ENCODE measurements at places on chromosomes 6 and 20.
A peak's percentile ranks its signal among the peaks of the same experiment; 100 is the strongest.

- no peak for DNase-seq
Measured at GRCh38 chr6:145816392-145816791, 1.8 kb upstream of the FBXO30 start.

DNA sequence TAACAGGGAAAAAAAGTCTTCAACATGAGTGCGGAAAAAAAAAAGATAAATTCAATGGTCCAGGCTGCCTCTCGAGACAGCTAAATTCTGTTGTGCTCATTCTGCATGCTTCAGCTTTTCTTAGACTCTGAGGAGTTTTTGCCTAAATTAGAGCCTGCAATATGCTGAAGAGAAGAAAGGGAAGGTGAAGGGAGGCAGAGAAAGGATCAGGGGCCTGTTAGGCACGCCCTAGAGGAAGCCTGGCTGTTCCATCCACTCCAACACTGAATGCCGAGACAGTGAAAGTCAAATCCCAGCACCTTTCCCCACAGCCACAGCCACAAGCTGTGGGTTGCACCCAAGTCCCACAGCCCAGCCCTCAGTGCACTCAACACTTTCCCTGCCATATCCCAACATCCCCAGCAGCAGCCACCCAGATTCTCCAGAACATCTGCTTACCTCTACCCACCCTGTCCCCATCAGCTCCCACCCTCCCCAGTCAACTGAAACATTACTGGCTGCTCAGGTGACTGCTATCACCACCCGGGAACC is 37.3 kb downstream of the PREX1 start:
- no peak for DNase-seq

DNA sequence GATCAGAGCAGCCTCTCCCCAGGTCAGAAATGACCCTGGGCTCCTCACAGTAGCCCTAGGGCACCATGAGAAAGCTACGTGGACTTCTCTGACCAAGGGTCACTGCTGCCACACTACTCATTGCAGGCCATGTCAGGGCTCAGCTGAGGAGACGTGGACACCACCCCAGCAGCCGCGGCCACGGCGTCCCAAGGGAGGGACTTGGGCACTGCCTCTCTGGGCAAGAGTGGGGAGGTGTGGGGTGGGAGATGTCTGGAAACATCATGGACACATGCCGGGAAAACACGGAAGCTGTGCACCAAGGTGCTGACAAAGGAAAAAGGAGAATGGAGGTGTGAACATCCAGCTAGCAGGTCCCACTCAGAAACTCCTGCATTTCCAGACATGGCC is 9.0 kb downstream of the GMEB2 start:
- DNase-seq: no peak

DNA sequence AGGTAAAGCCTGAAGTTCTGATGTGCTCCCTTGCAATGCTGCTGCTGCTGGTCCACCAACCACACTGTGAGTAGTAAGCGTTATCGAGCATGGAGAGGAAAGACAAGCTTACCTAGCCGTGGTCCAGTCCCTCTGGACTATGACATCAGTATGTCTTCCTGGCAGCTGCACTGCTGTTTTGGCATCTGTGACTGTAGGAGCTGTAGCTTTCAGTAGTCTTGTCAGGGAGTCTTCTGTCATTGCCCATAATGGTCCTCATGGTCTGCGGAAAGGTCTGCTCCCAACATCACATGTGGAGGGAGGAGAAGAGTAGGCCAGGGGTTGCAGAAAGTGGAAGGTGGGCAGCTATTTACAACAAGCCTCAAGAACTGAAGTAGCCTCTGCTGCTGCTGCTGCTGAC is 26.8 kb upstream of the TMEM217 start:
- no peak for DNase-seq

DNA sequence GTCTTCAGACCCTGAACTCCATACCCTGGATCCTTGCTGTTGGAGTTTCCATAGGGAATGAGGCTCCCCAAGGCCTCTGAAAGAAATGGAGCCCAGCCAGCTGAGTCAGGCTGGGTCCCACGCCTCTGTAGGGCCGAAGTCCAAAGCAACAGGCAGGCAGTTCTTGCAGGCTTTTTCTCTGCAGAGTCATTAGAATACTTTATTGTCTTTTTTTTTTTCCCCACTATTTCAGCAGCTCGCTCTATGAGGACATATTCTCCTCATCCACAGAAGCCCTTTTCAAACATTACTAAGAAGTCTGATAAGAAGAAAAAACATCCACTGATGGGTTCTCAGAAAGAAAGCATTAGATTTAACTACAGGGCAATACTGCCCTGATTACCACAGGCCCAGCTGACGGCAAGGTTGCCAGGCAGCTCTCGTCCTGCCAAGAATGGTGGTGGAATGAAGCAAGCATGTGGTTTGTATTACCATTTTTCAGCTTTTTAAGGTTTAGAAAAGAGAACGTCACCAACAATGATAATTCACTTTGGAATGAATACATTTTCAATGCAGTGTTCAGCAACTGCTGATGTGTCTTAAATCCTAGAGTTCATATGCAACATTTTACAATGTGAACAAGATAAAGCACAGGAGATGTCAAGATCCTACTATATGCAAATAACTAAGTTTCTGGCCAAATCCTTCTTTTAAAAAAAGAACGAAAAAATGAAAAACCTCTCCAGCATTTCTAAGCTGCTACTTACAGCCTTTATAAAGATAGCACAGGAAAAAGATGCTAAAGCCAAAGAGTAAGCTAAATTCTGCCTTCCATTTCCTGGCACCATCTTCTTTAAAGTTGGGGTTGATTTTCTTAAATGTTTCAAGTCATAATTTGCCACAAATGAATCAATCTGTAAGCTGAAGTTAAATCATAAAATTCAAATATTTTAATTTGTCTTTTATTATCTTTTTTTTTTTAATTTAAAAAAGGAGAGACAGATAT is 223.6 kb upstream of the CITED2 start:
- peak; percentile 95 for DNase-seq

DNA sequence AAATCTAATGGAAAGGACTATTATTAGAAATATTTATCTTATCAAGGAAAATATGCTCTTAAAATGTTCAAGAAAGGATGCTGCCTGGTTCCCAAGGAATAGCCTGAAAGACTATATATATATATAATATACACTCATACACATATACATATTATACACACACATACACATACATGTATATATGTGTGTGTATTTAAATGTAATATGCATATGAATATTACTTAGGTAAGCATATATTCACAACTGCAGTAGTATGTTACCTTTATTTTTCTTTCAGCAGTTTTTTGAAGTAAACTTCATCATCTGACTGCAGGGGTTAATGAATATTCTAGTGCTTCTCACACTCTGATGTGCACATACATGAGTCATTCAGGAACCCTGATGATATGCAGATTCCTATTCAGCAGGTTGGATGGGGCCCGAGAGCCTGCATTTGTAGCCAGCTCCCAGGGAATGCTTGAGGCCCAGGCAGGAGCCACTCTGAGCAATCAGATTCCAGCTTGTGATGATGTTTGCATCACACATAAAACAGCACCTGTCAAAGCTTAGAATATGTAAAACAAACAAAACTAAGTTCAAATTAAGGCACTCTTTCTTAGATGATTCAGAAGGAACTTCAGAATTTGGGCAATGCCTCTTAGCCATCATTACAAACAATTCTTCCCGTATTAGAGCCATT is 16.1 kb downstream of the MYLK4 start:
- no peak for DNase-seq

DNA sequence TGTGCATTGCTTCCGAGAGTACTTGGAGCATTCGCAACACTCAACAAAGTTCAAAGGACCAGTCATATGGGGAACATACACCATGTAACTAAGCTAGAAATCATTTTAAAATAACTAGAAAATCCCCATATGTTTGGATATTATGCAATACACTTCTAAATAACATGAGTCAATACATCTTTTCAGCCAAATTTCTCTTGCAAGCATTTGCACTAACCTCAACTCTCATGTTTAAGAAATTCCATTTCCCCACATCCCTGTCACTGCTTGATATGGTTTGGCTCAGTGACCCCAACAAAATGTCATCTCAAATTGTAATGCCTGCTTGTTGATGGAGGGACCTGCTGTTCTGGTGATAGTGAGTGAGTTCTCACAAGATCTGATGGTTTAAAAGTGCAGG is 85.7 kb upstream of the CST7 start:
- DNase-seq: no peak

- no peak for DNase-seq
Measured at GRCh38 chr6:28558629-28559028, 32.9 kb downstream of the GPX5 start.

GRCh38 chr6:117118490-117118889 is 146.9 kb upstream of the VGLL2 start:
- DNase-seq: no peak

DNA sequence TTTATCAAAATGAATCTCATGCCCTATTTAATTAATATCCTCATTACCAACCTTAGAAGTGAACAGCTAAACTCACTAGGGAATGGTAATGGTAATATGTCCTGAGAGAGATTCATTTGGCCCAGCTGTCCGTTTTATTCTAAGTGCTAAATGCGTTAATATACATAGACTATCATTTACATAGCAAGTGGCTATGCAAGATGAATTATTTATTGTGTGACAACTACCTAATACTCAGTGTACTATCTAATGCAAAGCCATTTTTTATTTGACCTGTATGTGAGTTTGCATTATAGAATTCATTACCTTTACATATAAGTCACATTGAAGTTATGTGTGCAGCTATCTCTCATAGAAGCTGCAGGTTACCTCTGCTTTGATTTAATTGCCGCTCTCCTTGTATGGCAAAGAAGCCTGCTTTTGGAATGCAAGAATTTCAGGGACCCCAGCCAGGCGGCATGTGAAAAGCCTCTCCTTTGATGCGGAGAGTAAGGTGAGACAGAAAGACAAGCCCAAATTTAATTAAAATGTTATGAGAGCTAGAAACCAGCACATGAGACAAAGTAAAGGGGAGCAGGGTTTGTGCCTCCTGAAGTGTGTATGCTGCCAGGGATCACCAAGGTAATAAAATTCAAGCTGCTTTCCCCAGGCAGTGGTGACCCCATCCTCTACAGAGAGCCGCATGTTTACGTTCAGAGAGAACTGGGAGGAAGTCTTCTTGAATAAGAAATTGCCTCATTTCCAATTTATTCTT is 693.0 kb upstream of the MAP3K7 start:
- DNase-seq: no peak

DNA sequence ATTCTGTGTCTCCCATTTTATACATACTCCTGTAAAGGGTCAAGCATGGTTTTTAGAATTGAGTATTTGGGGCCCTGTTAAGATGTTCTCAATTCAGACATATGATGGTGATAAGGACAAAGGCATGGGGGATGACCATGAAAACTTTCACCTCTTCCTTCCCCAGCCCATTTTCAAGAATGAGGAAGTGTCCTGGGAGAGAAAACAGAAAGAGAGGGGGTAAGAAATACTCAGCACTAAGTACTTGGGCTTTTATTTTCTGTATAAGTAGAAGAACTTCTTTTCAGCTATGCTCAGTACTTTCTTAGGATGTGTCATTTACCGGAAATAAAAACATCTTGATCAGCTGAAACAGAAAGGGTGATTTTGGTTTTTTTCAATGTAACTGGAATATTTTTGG is 10.9 kb upstream of the MBOAT1 start:
- no peak for DNase-seq

- no peak for DNase-seq
Measured at GRCh38 chr6:157908369-157909281, 73.0 kb upstream of the SYNJ2 start.

- DNase-seq: no peak
Measured at GRCh38 chr20:36549628-36549941, 8.3 kb downstream of the MYL9 start.

DNA sequence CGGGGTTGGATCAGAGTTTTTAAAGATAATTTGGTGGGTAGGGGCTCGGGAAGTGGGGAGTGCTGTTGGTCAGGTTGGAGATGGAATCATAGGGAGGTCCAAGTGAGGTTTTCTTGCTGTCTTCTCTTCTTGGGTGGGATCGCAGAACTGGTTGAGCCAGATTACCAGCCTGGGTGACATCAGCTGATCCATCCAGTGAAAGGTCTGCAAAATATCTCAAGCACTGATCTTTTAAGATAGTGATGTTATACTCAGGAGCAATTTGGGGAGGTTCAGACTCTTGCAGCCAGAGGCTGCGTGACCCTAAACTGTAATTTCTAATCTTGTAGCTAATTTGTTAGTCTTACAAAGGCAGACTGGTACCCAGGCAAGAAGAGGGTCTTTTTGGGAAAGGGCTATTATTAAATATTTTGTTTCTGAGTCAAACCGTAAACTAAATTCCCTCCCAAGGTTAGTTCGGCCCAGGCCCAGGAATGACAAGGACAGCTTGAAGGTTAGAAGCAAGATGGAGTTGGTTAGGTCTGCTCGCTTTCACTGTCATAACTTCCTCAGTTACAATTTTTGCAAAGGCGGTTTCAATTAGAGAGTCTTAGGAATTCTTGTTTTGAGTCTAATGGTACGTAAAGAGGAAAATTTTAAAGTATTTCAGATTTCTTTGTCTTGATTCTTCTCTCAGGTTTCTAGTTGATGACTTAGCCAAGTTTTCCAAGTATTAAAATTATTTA is 53.1 kb downstream of the SCAF8 start:
- no peak for DNase-seq

GRCh38 chr6:30042476-30042875 is 18.6 kb upstream of the POLR1H start:
- DNase-seq: no peak

DNA sequence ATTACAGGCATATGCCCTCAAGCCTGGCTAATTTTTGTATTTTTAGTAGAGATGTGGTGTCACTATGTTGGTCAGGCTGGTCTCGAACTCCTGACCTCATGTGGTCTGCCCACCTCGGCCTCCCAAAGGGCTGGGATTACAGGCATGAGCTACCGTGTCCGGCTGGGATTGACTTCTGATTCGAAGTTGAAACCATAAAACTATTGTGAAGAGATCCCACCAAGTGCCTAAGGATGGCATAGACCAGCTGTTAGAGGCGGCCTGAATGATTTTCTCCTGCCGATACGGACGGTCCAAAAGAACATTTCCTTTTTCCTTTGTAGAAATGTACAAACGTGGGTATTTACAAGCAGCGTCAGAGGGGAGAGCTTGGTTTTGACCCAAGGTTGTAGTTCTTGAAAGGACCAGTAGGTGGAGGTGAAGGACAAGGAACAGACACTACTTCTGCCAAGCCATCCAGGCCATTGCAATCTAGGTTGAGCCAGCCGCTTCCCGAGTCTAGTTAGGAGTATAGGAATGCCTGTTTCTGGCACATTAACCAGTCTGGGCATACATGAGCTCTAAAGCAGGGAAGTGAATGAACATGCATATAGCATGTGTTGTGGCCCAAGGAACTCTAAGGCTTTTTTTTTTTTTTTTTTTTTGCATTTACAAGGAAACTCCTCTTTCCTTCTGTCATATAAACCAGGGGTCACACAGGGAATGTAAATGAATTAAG is 29.0 kb downstream of the MOCS3 start:
- DNase-seq: peak; percentile 66

DNA sequence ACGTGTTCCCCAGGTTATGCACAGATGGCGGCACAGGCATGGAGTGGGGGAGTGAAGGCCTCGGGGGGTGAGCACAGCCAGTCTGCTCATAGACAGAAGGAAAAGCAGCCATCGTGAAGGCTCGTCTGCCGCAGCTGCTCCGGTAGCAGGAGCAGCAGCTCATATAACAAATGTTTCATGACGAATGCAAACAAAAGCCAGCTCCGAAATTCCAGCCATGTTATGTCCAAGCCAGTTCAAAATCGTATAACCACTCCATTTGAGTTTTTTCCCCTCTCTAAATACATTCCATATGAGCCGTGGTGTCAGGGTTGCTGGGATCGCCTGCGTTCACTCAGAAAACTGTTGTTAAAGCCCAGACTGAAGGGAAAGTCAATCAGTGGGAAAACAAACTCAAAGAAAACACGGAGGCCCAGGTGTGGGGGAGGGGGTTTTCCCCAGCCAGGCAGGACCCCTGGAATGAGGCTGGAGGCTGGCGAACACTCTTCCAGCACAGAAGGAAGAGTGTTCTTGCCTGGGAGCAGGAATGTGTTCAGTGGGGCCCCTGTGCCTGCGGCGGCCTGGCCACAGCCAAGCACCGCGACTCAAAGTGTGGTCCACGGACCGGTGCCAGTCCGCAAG is 280.4 kb upstream of the TAB2 start:
- no peak for DNase-seq

Measured in NCI-H226 (cell line).